ENCODE measurements at places on chromosomes 2 and 18. TPM values are rescaled to one million over a fixed set of nuclear protein-coding genes. Genes with fewer than 3 reads are reported as not detected.
A peak's percentile ranks its signal among the peaks of the same experiment; 100 is the strongest.

DNA sequence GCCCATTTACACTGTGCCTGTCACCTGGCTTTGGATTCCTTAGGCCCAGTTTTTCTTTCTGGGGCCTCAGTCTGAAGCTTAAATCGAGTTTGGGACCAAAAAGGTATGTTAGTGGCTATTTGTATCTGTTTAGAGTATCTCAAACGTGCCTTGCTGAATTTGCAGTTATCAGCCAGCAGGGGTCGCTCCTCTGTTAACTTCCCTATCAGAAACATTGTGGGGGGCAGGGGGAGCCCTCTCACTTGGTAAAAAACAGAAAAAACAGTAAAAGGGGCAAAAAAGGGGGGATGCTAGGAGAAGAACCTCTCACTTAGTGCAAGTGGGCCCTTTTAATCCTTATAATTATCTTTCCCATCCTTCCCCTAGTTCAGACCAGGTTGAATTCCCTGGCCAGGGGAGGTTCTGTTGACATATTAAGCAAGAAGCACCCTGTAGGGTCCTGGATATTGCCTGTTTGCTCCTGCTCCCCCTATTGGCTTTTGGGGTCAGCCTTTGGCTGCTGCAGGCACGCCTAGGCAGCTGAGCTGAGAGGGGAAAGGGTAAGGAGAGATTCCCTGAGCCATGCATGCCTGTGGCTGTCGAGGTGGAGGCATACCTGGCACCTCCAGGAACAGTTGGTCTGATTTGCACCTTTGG lies 8.8 kb upstream of the IFIH1 start:
- no peak for DNase-seq
- H3K36me3 ChIP-seq = no peaks in the 10 kb centered on the region
- no peak overlapping the region for H3K4me3 ChIP-seq
- no peaks in the 10 kb centered on the region for H3K27me3 ChIP-seq
- H3K27ac ChIP-seq = no peak overlapping the region

DNA sequence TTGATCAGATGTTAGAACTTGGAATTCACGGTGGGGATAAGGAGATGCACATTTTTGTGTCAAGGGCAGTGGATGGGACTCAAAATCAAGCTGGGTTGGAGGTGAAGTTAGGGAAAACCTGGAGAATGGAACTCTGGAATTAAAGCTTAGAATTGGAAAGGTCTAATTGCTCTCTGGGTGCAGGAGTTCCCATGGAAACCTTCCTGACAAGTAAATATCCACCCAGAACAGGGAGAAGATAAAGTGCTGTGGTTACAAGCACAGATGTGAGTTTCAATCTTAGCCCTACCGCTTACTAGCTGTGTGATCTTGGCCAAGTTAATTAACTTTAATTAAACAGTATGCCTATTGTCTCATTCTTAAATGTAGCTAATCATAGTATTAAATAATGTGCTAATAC lies 71.3 kb upstream of the TCF7L1 start:
- H3K27me3 ChIP-seq = no peaks in the 10 kb centered on the region
- H3K4me3 ChIP-seq = no peak overlapping the region
- no peaks in the 10 kb centered on the region for H3K36me3 ChIP-seq
- peaks cover 1% of the 10 kb centered on the region for H3K4me1 ChIP-seq
- DNase-seq = no peak

- H3K4me3 ChIP-seq = no peak overlapping the region
- no peak overlapping the region for H3K27ac ChIP-seq
- no peaks in the 10 kb centered on the region for H3K4me1 ChIP-seq
- H3K27me3 ChIP-seq = no peaks in the 10 kb centered on the region
- H3K36me3 ChIP-seq = no peaks in the 10 kb centered on the region
Observed at GRCh38 chr2:149825473-149825872, 237.9 kb upstream of the MMADHC start.

DNA sequence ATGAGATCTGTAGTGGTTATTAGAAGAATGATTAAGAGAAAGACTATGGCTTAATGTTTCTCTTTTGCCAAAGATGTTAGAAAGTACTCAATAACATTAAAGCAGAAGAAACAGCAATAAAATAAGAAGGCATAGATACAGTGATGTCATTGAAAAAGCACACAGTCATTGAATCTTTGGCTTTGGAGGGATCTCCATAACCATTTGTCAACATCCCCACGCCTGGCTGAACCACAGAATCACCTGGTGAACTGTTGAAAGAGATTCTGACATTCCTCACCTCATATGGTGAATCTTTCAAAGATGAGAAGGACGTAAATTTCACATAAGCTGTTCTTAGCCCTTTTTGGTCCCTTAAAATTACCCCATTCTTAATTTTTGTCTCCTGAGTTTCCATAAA lies 324.6 kb upstream of the NRP2 start:
- H3K27ac ChIP-seq = no peak overlapping the region
- no peaks in the 10 kb centered on the region for H3K27me3 ChIP-seq
- no peaks in the 10 kb centered on the region for H3K4me1 ChIP-seq
- H3K4me3 ChIP-seq = no peak overlapping the region
- no peak for DNase-seq

DNA sequence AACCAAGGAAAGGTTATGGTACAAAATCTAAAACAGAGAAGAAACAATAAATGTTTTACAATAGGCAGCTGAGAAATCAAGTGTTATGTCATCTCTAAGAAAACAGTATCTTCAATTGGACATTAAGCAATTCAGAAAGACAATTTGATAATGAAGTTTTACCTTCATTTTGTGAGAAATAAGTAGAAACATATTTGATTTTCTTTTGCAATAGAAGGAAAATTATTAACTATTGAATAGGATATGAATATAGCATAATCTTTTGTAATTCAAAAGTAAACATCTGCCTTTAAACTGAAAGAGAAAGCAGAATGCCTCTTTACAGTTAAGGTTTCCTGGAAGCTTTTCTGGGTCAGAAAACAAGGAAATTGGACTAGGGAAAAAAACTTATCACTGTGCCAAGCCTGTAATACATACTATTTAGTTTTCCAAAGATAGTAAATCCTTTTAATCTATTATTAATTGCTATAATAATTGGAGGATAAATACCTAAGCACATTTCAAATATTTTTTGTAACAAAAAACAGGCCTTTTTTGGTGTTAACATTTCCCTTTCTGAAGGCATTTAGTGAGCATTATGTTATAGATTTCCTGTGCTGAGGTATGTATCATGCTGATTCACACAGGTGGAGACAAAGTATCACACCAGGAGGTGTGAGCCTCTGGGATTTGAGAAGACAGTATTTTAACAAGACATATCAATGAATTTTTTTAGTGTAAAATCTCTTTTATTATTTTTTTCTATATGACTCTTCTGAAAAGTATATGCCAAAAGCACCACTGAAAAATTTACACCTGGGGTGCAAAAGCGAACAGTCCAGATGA lies 947.0 kb upstream of the CDH2 start:
- H3K27ac ChIP-seq = no peak overlapping the region
- DNase-seq = no peak
- no peaks in the 10 kb centered on the region for H3K27me3 ChIP-seq
- no peaks in the 10 kb centered on the region for H3K36me3 ChIP-seq
- H3K4me1 ChIP-seq = no peaks in the 10 kb centered on the region

- H3K4me3 ChIP-seq = no peak overlapping the region
- H3K4me1 ChIP-seq = peaks cover 4% of the 10 kb centered on the region
- DNase-seq = no peak
- H3K27ac ChIP-seq = no peak overlapping the region
- H3K36me3 ChIP-seq = no peaks in the 10 kb centered on the region
Observed at GRCh38 chr2:219560893-219561178, 10.5 kb downstream of the OBSL1 start.

DNA sequence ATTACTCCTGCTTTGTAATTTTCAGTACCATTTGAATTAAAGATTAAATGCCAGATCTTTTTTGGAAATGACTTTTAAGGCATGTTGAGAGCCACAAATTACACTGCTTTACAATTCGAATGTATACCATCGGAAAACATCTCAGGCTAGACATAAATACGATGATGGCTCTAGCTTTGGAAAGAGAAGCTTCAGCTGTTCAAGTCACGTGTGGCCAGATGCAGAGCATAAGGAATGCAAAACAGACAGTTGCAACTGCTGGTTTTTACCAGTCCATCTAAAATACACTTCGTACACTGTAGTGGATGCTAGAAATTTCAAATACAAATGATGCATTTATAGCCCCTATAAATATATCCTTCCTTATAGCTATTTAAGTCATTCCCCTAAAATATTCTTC lies 8.0 kb downstream of the ZNF516 start:
- peaks cover 13% of the 10 kb centered on the region for H3K4me1 ChIP-seq
- no peak overlapping the region for H3K27ac ChIP-seq
- no peaks in the 10 kb centered on the region for H3K27me3 ChIP-seq
- no peak for DNase-seq

DNA sequence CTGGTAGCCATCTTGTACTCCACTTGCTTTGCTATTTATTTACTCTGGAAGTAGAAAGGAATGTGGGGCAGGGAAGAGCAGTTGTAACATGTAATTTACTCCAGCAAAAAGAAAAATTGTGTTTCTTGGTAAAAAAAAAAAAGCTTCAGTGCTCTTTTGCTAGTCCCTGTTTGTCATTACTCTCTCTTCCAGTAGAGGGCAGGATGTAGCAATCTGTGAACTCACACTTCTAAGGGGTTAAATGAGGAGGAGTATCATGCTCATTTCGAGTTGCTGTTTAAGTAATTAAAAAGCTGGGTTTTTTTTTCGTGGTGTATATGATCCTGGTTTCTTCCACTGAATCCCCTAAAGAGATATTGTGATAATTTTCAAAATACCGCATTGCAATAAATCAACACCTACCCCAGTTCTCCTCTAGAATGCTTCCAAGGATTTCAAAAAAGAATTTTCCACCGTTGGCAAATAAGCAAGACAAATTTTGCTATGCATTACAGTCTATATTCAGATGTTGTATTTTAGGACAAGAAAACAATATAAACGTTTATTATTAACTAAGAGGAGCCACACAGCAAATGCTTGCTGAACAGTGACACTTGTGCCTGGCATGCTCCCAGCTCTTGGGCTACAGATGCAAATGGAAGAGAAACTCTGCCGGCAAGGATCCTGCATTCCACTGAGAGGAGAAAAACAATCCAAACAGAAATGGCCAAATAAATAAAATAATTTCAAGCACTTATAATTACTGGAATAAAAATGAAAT lies 261.6 kb downstream of the ASXL3 start:
- H3K36me3 ChIP-seq = no peaks in the 10 kb centered on the region
- no peaks in the 10 kb centered on the region for H3K4me1 ChIP-seq
- no peak overlapping the region for H3K4me3 ChIP-seq
- no peak overlapping the region for H3K27ac ChIP-seq

GRCh38 chr2:218566296-218566695 lies 1.9 kb downstream of the USP37 start:
- H3K27me3 ChIP-seq = no peaks in the 10 kb centered on the region
- H3K27ac ChIP-seq = no peak overlapping the region
- no peak overlapping the region for H3K4me3 ChIP-seq
- peaks cover 7% of the 10 kb centered on the region for H3K4me1 ChIP-seq

DNA sequence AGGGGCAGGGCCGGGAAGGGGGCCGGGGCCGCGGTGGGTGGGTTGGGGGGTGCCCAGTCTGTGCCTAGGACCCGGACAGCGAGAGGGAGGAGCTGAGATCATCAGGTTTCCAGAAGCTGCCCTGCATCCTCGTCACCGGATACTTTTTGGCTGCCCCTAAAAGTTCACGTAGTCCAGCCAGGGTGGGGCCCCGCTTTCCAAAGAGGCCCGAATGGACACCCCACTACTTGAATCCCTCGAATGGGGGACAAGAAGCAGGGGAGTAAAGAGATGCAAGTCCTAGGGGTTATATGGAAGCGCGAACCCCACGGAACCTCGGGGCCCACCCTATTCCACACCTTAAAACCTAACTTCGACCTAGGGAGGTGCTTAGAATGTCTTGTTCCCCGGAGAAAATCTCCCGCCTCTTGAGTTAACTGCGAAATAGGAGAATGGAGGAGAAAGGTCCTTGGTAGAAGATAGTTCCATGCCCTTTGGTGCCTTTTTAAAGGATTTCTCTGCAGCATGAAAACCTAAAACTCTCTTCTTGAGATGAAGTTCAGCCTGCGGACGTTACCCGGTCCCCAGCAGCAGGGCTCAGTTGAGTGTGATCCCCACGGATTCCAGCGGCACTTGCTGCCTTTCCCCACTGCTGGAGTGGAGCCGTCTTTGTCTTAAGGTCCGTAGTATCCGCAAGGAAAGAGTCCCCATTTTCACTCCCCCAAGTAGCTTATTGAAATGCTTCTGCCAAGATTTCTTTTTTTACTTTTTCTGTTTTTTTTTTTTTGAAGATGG lies 2.1 kb upstream of the RNF152 start:
- no peaks in the 10 kb centered on the region for H3K4me1 ChIP-seq
- H3K36me3 ChIP-seq = no peaks in the 10 kb centered on the region
- H3K4me3 ChIP-seq = peak overlapping the region; percentile 96
- DNase-seq = peak; percentile 40

- H3K4me1 ChIP-seq = no peaks in the 10 kb centered on the region
- H3K27me3 ChIP-seq = no peaks in the 10 kb centered on the region
- H3K27ac ChIP-seq = no peak overlapping the region
- no peak for DNase-seq
- H3K4me3 ChIP-seq = no peak overlapping the region
- H3K36me3 ChIP-seq = no peaks in the 10 kb centered on the region
Observed at GRCh38 chr2:56416500-56417176, 232.8 kb downstream of the CCDC85A start.

- no peak for DNase-seq
- no peaks in the 10 kb centered on the region for H3K36me3 ChIP-seq
- H3K4me3 ChIP-seq = no peak overlapping the region
- no peaks in the 10 kb centered on the region for H3K27me3 ChIP-seq
- no peaks in the 10 kb centered on the region for H3K4me1 ChIP-seq
Observed at GRCh38 chr18:22814329-22814703, 118.8 kb upstream of the RBBP8 start.

- no peak for DNase-seq
- H3K27ac ChIP-seq = no peak overlapping the region
- no peaks in the 10 kb centered on the region for H3K27me3 ChIP-seq
- no peak overlapping the region for H3K4me3 ChIP-seq
Observed at GRCh38 chr2:231245249-231246094, 47.0 kb downstream of the ARMC9 start.

DNA sequence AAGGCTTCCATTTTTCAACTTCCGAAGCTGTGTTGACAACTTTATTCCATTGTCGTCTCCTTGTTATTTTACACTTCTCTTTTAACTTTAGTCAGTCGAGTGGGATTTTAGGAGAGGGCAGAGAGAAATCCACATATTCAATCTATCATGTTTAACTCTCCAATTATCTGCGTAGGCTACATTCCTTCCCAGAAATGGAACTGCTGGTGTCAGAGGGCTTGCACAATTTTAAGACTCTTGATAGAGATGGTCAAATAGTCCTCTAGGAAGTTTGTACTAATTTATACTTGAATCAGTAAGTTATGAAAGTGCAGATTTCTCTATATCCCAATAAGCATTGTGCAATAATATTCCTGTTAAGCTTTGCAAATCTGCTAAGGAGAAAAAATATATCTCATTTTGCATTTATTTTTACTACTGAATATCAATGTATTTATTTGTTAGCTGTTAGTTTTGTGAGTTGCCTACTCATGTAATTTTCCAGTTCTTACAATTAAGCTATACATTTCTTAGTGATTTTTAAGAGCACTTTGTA lies 95.6 kb downstream of the CYP26B1 start:
- no peak for DNase-seq
- no peaks in the 10 kb centered on the region for H3K4me1 ChIP-seq
- no peaks in the 10 kb centered on the region for H3K36me3 ChIP-seq
- no peak overlapping the region for H3K4me3 ChIP-seq

The DNAH6 gene
- total RNA-seq = 2.4 TPM

The COX5B gene
- total RNA-seq = 181 TPM

The EVX2 gene
- total RNA-seq = not detected

The CD28 gene
- 1.2 TPM for total RNA-seq

The PCARE gene
- 0.23 TPM for total RNA-seq

The GREB1 gene
- 723 TPM for total RNA-seq

The IKZF2 gene
- 7.4 TPM for total RNA-seq

The ITGB6 gene
- total RNA-seq = not detected

The CCDC102B gene
- 4.0 TPM for total RNA-seq

The GKN2 gene
- not detected for total RNA-seq

All from ovary (tissue), 10 donors.